Left cardiac atrium (tissue), 4 donors: ENCODE measurements at places on chromosomes 6 and 20.

- peak; percentile 91 for DNase-seq
These were observed 657 bp downstream of the RALY start for GRCh38 chr20:33994222-33994913.

DNA sequence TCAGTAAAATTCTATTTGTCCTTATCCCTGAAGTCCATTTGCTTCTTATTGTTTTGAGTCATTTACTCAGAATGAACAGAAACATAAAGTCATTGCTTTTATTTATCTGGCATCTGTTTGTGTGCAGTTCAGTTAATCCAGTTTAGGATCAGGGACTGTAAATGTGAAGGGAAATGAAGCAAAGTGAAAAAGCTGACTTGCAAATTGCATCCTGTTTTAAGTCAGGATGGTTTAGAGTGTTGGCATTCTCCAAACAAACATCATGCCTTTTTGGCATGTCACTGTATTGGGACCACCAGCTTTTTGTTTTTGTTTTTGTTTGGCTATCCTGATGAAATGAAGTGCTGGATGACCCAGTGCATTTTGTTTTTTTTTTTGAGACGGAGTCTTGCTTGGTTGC is 100.2 kb upstream of the CLDN20 start:
- no peak for DNase-seq

GRCh38 chr6:88588938-88589337 is 374.5 kb downstream of the RNGTT start:
- no peak for DNase-seq

DNA sequence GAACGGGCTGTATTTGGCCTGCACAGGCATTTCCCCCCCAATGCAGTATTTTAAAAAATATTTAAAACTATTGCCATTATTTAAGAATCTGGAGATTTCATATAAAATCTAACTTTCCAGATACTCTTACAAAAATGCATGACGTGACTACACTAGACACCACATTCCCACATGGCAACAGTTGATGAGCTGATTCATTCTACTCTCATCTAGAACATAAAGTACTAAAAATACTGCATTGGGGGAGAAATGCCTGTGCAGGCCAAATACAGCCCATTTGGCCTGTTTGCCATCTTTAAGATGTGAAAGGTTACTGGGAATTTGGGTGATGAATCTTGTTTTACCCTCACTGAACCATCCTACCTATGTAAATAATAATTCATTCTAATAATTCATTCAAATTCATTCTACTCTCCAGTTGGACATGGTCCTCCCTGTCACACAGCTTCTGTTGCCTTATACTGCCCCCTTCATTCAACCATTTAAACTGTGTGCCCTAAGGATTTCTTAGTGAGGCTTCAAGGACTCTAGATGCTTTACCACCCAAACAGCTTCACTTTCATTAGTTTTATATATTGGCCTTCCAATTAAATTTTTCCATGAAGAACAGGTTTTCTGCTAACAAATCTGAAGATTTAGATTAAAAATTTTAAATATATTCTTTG is 6.9 kb upstream of the ZSCAN16 start:
- no peak for DNase-seq

GRCh38 chr20:46040902-46041535 is 12.0 kb downstream of the SLC12A5 start:
- DNase-seq, result no peak

DNA sequence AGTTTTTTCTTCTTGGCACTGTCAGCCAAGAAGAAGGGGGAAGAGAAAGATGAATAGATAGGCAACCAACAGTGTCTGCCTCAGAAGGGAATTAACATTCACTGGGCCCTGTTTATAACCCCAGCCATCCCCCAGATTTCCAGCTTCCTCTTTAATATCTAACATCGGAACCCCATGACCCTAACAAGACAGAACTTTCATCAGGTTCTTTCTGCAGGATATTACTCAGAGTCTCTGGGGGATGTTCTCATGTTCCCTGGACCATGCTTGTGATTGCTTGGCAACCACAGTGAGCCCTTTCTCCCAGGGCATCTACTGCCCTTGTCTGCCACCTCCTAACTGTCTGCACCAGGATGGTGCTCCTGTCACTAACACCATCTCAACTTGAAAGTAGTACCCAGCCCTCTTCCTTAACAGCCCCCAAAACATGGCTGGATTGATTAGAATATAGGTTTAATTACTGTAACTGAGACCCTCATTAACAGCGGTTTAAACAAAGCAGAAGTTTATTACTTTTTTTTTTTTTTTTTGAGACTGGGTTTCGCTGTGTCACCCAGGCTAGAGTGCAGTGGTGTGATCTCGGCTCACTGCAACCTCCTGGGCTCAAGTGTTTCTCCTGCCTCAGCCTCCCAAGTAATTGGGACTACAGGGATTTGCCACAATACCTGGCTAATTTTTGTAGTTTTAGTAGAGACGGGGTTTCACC is 12.0 kb upstream of the PTPN1 start:
- DNase-seq, result no peak

DNA sequence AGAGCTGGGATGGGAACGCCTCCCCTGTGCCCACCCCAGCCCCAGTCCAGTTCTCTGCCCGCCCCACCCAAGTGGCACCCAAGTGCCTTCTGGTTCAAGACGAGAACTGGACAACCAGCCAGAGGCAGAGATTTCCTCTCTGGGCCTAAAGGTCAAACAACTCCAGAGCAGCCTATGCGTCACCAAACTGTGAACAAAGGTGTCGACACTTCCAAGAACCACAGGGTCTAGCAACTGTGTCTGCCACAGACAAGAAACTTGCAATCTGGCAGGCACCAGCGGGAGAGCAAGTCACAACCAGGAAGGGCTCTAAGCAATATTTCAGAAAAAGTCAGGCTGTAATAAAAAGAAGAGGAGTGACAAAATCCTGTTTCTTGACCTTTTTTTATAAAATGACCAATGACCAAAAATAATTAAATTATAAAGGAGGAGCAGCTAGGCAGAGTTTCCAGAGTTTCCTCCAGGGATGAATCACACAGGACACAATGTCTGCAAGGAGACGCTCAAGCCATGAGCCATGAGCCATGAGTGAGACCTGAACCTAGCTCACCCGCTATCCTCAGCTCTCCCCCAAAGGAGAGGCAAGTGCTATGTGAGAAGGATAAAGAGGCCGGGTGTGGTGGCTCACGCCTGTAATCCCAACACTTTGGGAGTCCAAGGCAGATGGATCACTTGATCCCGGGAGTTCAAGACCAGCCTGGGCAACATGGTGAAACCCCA is 11.1 kb downstream of the EDEM2 start:
- peak; percentile 83 for DNase-seq

DNA sequence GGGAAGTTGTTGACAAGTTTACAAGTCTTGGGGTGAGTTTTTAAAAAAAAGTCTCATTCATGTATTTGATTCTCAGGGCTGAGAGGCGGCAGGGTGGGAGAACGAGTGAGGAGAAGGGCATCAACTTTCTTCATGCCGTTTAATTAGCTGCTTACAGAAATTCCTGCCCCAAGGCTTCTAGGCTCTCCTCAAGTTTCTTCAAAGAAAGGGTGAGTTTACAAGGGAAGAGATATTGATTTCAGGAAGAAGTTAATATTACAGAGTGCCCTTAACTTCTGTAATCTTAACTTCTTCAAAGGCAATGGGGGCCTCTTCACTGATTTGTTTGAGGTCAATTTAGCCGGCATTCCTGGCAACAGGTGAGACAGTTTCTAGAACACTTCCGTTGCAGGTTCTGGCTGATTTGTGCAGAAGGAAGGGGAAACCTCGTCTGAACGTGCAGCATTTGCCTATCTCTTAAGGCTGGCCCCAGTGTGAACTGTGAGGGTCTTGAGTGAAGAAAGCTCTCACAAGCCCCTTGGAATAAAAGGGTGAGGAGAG is 3.4 kb upstream of the COL12A1 start:
- DNase-seq, result no peak

DNA sequence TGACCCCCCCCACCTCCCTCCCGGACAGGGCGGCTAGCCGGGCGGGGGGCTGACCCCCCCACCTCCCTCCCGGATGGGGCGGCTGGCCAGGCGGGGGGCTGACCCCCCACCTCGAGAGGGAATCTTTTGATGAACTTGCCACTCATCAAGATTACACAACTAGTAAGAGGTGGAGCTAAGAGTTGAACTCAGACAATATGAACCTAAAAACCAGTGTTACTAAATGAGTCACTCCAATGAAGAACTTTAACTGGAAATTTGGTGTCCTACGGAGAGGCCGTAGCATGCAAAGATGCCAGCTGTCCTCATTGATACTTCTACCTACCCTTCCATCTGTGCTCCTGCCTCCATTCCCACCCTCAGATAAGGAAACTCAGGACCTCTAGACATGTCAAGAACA is 42.8 kb downstream of the PFDN4 start:
- no peak for DNase-seq

DNA sequence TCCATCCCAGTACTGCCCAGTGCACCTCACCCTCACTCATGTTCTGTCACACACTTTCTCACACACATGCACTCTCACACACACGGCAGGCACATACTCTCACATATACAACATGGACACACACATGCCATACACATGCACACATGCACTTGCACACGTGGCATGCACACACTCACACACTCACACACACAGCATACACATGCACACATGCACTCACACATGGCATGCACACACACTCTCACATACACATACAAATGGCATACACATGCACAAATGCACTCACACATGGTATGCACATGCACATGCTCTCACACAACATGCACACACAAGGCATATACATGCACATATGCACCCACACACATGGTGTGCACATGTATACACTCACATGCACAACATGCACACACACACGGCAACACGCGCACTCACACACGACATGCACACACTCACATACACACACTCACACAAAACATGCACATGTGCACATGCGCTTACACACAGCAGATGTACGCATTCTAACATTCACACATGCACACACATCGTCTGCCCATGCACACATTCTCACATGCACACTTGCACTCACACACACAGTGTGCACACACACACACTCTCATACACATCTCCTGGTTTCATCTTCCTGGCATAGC is 131.7 kb upstream of the THBS2 start:
- DNase-seq, result no peak

- DNase-seq, result no peak
These were observed 31.7 kb downstream of the PAK5 start for GRCh38 chr20:9807136-9807535.

DNA sequence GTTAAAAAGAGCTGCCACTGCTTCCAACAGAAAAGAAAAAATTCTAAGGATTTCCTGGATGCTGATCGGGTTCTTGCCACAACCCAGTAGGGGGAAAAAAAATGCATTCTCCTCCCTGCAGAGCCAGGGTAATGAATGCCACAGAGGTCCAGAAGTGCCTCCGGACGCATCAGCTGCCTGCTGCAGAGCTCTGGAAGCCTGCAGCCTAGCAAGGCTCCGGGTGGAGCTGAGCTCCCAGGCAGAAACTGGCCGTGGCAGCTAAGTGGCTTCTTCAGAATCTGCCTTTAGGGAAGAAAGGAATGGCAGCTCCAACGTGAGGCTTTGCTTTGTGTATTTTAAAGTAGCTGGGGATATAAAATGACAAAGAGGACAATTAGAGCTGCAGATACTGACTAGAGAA is 155.0 kb downstream of the CFAP61 start:
- DNase-seq, result no peak

GRCh38 chr6:170135461-170135820 is 155.4 kb downstream of the DLL1 start:
- no peak for DNase-seq
